ENCODE measurements at places on chromosomes 11 and 22.

DNA sequence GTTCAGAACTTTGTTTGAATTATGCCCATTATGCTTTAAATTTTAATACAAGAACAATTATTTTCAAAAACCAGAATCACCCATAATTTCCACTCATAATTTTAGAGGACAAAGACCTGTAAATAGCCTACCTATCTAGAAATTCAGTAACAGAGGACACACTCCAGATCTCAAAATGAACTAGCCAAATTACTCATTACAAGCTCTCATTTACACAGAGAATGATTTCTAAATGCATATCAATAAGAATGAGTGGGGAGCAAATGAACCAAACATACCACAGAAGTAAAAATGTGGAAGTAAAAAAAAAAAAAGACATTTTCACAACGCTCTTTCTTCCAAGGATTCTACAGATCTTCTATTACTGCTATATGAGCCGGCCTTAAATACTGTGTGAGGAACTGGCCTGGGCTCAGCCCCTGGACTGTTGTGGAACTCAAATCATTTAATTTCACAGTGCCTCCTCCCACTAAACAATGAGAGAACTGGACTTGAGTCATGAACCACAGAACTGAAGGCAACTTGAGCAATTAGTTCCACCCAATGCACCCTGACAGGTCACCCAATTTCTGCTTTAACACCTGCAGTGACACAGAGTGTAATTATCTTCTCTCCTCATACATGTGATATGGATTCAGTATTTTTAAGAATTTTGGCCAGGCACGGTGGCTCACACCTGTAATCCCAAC, 8.0 kb downstream of the MRTFA start:
- no peak for DNase-seq
- no peak overlapping the region for H3K4me3 ChIP-seq
- H3K27me3 ChIP-seq: no peaks in the 10 kb centered on the region
- H3K36me3 ChIP-seq: no peaks in the 10 kb centered on the region
- no peaks in the 10 kb centered on the region for H3K4me1 ChIP-seq

DNA sequence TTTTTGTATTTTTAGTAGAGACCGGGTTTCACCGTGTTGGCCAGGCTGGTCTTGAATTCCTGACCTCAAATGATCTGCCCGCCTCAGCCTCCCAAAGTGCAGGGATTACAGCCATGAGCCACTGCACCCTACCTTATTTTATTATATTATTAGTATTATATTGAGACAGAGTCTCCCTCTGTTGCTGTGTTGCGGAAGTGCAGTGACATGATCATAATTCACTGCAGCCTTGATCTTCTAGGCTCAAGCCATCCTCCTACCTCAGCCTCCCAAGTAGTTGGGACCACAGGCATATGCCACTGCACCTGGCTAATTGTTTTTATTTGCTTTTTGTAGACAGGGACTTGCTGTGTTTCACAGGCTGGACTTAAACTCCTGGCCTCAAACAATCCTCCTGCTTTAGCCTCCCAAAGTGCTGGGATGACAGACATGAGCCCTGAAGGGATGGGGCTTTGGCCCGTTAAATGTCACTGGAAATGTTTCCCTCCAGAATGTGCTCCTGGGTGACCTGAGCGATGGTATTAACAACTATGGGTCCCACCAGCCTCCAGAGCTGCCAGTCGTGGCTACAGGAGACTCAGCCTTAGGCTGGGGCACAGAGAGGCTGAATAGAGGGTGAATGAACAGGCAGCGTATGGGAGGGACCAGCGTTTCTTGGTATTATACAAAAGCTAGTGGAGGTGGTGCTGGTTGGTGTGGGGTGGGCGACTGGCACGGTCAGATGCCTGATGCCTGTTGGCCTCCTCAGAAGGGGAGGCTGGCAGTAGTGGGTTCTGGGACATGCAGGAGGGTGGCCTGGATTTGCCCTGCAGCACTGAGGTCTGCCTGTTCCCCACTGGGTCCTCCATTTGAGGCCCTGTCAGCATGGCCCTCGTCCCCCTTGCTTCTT, 7.3 kb downstream of the TANGO2 start:
- no peak overlapping the region for H3K4me3 ChIP-seq
- no peak for DNase-seq
- no peaks in the 10 kb centered on the region for H3K27me3 ChIP-seq
- no peak overlapping the region for H3K27ac ChIP-seq

GRCh38 chr11:112881461-112881860, 79.8 kb upstream of the NCAM1 start:
- peak overlapping the region; percentile 32 for H3K4me3 ChIP-seq
- no peaks in the 10 kb centered on the region for H3K27me3 ChIP-seq
- peak; percentile 24 for DNase-seq
- H3K36me3 ChIP-seq: no peaks in the 10 kb centered on the region

DNA sequence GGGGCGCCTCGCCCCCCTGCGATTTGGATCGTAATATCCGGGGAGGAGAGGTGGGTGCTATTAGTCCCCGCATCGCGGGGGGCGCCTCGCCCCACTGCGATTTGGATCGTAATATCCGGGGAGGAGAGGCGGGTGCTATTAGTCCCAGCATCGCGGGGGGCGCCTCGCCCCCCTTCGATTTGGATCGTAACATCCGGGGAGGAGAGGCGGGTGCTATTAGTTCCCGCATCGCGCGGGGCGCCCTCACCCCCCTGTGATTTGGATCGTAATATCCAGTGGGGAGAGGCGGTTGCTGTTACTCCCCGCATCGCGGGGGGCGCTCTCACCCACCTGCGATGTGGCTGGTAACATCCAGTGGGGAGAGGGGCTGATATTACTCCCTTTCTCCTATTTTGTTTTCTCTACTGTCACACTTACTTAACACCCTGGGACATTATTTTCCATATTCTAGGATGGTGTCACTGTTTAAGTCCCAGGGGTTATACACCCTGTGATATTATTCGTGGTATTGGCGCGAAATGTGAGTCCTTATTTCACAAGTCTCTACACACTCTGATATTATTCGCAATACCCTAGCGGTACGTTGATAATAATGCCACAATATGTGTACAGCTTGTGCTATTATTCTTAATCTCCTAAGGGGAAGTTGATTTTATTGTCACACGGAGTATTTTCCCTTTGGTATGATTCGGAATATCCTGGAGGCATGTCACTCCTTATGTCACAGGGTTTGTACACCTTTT, 57.8 kb upstream of the ALDH3B2 start:
- H3K27ac ChIP-seq: no peak overlapping the region
- no peak overlapping the region for H3K4me3 ChIP-seq
- no peak for DNase-seq
- H3K36me3 ChIP-seq: no peaks in the 10 kb centered on the region
- H3K4me1 ChIP-seq: no peaks in the 10 kb centered on the region
- H3K27me3 ChIP-seq: no peaks in the 10 kb centered on the region

DNA sequence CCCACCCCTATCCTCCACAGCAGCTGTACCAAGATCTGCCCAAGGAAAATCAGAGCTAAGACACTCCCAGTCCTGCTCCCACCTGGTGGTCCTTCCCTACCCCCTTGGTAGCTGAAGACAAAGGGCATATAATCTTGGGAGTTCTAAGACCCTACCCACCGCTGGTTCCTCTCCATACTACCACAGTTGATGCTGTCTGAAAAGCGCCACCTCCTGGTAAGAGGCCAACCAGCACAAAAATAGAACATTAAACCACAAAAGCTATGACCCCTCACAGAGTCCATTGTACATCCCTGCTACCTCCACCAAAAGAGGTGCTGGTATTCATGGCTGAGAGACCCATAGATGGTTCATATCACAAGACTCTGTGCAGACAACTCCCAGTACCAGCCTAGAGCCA, 161.5 kb upstream of the ARHGAP42 start:
- H3K4me1 ChIP-seq: no peaks in the 10 kb centered on the region
- no peak overlapping the region for H3K27ac ChIP-seq
- DNase-seq: no peak
- H3K36me3 ChIP-seq: no peaks in the 10 kb centered on the region
- H3K4me3 ChIP-seq: no peak overlapping the region
- H3K27me3 ChIP-seq: no peaks in the 10 kb centered on the region

GRCh38 chr11:92702805-92703448, 266.5 kb upstream of the MTNR1B start:
- DNase-seq: no peak
- H3K36me3 ChIP-seq: no peaks in the 10 kb centered on the region
- no peak overlapping the region for H3K4me3 ChIP-seq
- no peak overlapping the region for H3K27ac ChIP-seq
- H3K4me1 ChIP-seq: peaks cover 8% of the 10 kb centered on the region

- H3K27me3 ChIP-seq: no peaks in the 10 kb centered on the region
- H3K4me1 ChIP-seq: no peaks in the 10 kb centered on the region
- H3K4me3 ChIP-seq: no peak overlapping the region
- H3K27ac ChIP-seq: no peak overlapping the region
Observed at GRCh38 chr11:41145420-41145819, 314.0 kb downstream of the LRRC4C start.

GRCh38 chr11:129247135-129247534, 55.0 kb upstream of the ARHGAP32 start:
- H3K27ac ChIP-seq: no peak overlapping the region
- DNase-seq: no peak
- no peak overlapping the region for H3K4me3 ChIP-seq
- H3K4me1 ChIP-seq: no peaks in the 10 kb centered on the region

GRCh38 chr11:67441098-67441563, 2.1 kb downstream of the CORO1B start:
- DNase-seq: no peak
- no peak overlapping the region for H3K27ac ChIP-seq
- peaks cover 8% of the 10 kb centered on the region for H3K4me1 ChIP-seq
- peaks cover 23% of the 10 kb centered on the region for H3K36me3 ChIP-seq
- no peaks in the 10 kb centered on the region for H3K27me3 ChIP-seq

GRCh38 chr11:95512682-95513081, 276.9 kb downstream of the FAM76B start:
- no peaks in the 10 kb centered on the region for H3K4me1 ChIP-seq
- H3K36me3 ChIP-seq: no peaks in the 10 kb centered on the region
- no peak overlapping the region for H3K4me3 ChIP-seq

DNA sequence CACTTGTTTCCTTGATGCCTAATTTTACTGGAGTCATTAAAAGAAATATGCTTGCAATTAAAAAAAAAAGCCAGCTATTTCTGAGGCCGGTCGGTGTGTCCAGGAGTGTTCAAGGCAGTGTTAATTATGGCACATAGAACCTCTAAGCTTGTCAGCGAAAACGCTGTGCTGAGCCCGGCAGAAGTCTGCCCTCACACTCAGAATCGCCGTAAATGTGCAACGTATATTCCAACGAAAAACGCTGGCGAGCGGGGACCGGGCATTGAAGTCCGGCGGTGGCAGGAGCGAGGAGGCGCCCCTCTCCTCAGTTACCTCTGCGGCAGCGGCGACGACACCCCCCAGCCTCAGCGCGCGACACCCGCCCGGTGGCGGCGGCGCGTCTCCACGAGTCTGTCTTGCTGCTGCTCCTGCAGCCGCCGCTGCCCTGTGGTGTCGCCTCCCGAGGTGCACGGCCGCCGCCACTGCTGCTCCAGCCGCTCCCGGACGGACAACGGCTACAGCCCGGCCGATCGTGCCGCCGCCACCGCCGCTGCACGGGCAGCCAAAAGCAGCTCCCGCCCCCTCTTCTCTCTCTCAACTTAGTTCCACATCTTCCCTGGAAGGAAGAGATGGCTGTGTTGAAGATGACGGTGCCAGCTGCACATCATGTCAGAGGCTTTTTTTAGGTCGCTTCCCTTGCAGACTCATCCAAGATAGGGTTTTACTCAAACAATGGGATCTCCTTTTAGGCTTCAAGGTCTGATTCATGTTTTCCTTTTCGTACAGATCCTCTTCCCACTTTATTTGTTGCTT, 56.0 kb downstream of the JAM3 start:
- H3K27me3 ChIP-seq: no peaks in the 10 kb centered on the region
- peaks cover 41% of the 10 kb centered on the region for H3K4me1 ChIP-seq
- peak overlapping the region; percentile 61 for H3K27ac ChIP-seq
- peak overlapping the region; percentile 70 for H3K4me3 ChIP-seq
- DNase-seq: no peak

DNA sequence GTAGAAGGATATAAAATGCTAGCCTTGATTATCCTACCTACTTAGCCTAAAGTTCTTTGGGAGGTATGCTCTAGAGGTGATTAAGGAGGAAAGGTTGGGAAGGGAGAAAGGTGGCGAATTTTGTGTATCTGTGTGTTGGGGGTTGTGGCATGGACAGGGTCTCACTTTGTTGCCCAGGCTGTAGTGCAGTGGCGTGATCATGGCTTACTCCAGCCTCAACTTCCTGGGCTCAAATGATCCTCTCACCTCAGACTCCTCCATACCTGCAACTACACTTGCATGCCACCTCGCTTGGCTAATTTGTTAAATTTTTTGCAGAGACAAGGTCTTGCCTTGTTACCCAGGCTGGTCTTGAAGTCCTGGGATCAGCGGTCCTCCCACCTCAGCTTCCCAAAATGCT, 1094.8 kb downstream of the DLG2 start:
- H3K27ac ChIP-seq: no peak overlapping the region
- DNase-seq: no peak
- no peak overlapping the region for H3K4me3 ChIP-seq
- no peaks in the 10 kb centered on the region for H3K4me1 ChIP-seq
- no peaks in the 10 kb centered on the region for H3K36me3 ChIP-seq

- no peaks in the 10 kb centered on the region for H3K36me3 ChIP-seq
- peaks cover 5% of the 10 kb centered on the region for H3K4me1 ChIP-seq
- no peak overlapping the region for H3K27ac ChIP-seq
- H3K27me3 ChIP-seq: no peaks in the 10 kb centered on the region
- no peak for DNase-seq
Observed at GRCh38 chr11:111296196-111296595, 2.1 kb upstream of the POU2AF3 start.

DNA sequence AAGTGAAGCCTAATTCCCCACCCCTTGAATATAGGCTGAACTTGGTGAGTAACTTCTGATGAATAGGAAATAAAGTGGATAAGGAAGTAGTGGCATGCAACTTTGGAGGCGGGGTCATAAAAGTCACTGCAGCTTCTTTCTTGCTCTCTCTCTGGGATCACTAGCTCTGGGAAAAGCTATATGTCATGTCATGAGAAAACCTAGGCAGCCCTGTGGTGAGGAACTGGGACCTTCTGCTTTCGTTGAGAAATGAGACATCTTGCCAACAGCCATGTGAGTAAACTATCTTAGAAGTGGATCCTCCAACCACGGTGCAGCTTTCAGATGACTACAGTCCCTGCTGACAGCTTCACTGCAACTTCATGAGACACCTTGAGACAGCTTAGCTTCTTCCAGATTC, 15.7 kb downstream of the ZNF214 start:
- H3K4me3 ChIP-seq: no peak overlapping the region
- H3K27ac ChIP-seq: no peak overlapping the region
- H3K4me1 ChIP-seq: no peaks in the 10 kb centered on the region
- H3K27me3 ChIP-seq: no peaks in the 10 kb centered on the region

DNA sequence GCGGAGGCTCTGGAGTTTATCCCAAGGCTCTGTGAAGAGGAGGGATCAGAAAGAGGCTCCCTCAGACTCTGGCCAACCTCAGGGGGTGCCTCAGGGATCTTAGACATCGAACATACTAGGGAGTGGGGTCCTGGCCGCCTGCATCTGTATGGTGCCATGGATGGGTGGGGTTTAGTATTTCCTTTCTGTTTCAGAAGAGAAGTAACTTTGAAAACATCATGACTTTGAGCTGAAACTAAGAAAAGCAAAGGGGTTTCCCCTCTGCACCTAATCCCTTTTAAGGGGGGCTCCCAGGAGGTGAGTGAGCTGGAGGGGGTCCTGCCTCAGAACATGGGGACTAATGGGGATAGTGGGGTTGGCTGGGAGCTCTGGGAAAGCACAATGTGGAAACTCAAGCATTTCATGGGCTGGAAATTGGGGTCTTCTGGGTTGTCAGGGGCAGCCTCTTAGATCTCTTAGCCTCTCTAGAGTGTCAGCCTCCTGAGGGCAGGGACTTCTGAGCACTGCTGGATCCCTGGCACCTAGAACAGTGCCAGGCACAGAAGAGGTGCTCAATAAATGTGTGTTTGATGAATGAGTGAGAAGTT, 11.8 kb upstream of the SSTR3 start:
- no peak overlapping the region for H3K27ac ChIP-seq
- H3K27me3 ChIP-seq: no peaks in the 10 kb centered on the region
- H3K4me1 ChIP-seq: no peaks in the 10 kb centered on the region
- DNase-seq: no peak
- H3K4me3 ChIP-seq: no peak overlapping the region

- H3K27me3 ChIP-seq: no peaks in the 10 kb centered on the region
- H3K36me3 ChIP-seq: no peaks in the 10 kb centered on the region
Observed at GRCh38 chr11:92477686-92478085, 253.1 kb downstream of the FAT3 start.
